A549 treated with Mapracorat at 1 μM for 4 hours (cell line): ENCODE measurements at places on chromosomes 2 and 18. TPM values are rescaled to one million over a fixed set of nuclear protein-coding genes. Genes with fewer than 3 reads are reported as not detected.

The GYPC gene
- total RNA-seq: not detected in 5 replicates

The ALKAL2 gene
- not detected in 5 replicates for total RNA-seq

The LGALSL gene
- 7.7 to 12.8 TPM (median 9.9 TPM) in 5 replicates for total RNA-seq

The LRP1B gene
- not detected in 5 replicates for total RNA-seq

The POMC gene
- 0.14 TPM in 1 of 5 replicates, not detected in the others for total RNA-seq

The LRRTM1 gene
- not detected in 5 replicates for total RNA-seq

The PUM2 gene
- total RNA-seq: 34.1 to 46.7 TPM (median 43.4 TPM) in 5 replicates

The UGT1A6 gene
- 0.39 to 1.5 TPM (median 1.2 TPM) in 5 replicates for total RNA-seq

The CPO gene
- 0.11 to 0.13 TPM in 2 of 5 replicates, not detected in the others for total RNA-seq

The HOXD10 gene
- 4.4 to 6.4 TPM (median 5.4 TPM) in 5 replicates for total RNA-seq

The SCN3A gene
- 0.01 TPM in 1 of 5 replicates, not detected in the others for total RNA-seq

The FEV gene
- not detected in 5 replicates for total RNA-seq

The ACVR1C gene
- not detected in 5 replicates for total RNA-seq

The MPP4 gene
- 0.09 to 0.10 TPM in 2 of 5 replicates, not detected in the others for total RNA-seq

The SLC19A3 gene
- 2.6 to 3.7 TPM (median 2.9 TPM) in 5 replicates for total RNA-seq

The SETBP1 gene
- 0.42 to 0.61 TPM (median 0.47 TPM) in 5 replicates for total RNA-seq

The KLHL30 gene
- total RNA-seq: 0.18 to 0.26 TPM (median 0.24 TPM) in 5 replicates

The CCDC178 gene
- not detected in 5 replicates for total RNA-seq

The GPR75 gene
- total RNA-seq: 1.4 to 2.2 TPM (median 1.6 TPM) in 5 replicates

The HNMT gene
- 0.53 to 1.4 TPM (median 0.71 TPM) in 5 replicates for total RNA-seq

The POTEF gene
- not detected in 5 replicates for total RNA-seq

The DUSP11 gene
- total RNA-seq: 35.9 to 41.4 TPM (median 39.8 TPM) in 5 replicates

The CRYGB gene
- total RNA-seq: not detected in 5 replicates

The LHCGR gene
- total RNA-seq: not detected in 5 replicates

The DSEL gene
- total RNA-seq: 0.31 to 0.47 TPM (median 0.40 TPM) in 5 replicates

The CLEC4F gene
- not detected in 5 replicates for total RNA-seq

The COL4A4 gene
- total RNA-seq: 1.1 to 2.5 TPM (median 1.7 TPM) in 5 replicates

The EFR3B gene
- 10.0 to 10.5 TPM (median 10.3 TPM) in 5 replicates for total RNA-seq

The DSG1 gene
- total RNA-seq: not detected in 5 replicates

The SIX3 gene
- total RNA-seq: 1.2 to 2.4 TPM (median 1.9 TPM) in 5 replicates
